ENCODE measurements at places on chromosomes 1 and 21.

GRCh38 chr1:40905061-40905460 lies 42.9 kb upstream of the CITED4 start:
- no peak for DNase-seq

GRCh38 chr1:154735804-154736168 lies 127.8 kb upstream of the ADAR start:
- no peak for DNase-seq

DNA sequence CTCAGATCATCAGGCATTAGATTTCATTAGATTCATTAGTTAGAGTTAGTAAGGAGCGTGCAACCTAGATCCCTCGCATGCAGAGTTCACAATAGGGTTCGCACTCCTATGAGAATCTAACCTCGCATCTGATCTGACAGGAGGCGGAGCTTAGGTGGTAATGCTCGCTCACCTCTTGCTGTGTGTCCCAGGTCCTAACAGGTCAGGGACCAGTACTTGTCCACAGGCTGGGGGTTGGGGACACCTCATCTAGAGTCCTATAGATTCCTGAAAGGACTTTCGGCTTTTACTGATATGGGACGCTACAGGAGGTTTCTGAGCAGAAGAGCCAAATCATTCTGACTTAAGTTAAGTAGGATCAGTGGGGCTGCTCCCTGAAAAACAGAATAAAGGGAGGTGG lies 91.4 kb downstream of the AKT3 start:
- DNase-seq: no peak

- no peak for DNase-seq
Observed at GRCh38 chr1:218754477-218754876, 409.3 kb downstream of the TGFB2 start.

DNA sequence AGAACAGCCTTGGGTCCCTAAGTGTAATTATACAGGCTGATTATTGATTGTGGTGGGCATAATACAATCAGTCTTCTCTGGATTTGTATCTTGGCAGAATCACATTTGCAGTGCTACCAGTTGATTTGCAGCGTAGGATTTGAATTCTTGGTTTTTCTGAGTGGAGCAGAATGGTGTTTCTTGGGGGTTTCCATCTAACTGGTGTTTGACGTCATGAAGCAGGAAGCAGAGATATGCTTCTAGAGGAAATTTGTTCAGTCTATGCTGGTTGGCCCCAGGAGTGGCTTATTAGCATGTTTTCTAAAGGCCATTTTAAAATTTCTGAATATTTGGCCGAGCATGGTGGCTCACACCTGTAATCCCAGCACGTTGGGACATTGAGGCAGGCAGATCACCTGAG lies 3.4 kb downstream of the CTTNBP2NL start:
- DNase-seq: peak; percentile 66

- no peak for DNase-seq
Observed at GRCh38 chr1:236720611-236721010, 34.3 kb downstream of the ACTN2 start.

DNA sequence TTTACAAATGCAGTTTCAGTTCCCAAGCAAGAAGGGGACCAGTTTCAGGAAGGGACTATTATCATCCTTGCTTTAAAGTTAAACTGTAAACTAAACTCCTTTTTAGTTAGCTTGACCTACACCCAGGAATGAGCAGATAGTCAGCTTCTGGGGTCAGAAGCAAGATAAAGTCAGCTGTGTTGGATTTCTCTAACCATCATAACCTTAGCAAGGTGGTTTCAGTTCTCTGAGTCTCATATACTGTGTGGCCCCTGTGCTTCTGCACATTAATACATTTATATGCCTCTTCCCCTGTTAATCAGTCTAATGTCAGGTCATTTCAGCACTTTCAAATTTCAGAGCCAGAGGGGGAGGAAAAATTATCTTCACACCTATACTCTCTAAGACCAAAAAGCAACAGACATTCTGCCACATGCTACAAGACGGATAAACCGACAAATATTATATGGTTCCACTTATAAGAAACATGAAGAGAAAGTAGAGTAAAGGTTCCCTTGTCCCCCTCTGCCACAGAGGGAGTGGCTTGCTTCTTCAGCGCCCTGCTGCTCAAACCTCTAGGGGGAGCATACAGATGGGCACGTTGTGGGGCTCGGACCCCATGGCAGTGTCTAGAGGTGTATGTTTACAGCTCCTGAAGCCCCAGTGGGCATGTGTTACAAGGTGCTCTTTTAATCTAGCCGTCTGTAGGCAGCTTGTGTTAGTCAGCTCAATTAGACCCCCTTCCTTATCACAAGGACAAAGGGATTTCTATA lies 89.1 kb downstream of the SMYD3 start:
- peak; percentile 25 for DNase-seq

- peak; percentile 45 for DNase-seq
Observed at GRCh38 chr1:203440771-203441170, 34.8 kb upstream of the PRELP start.

DNA sequence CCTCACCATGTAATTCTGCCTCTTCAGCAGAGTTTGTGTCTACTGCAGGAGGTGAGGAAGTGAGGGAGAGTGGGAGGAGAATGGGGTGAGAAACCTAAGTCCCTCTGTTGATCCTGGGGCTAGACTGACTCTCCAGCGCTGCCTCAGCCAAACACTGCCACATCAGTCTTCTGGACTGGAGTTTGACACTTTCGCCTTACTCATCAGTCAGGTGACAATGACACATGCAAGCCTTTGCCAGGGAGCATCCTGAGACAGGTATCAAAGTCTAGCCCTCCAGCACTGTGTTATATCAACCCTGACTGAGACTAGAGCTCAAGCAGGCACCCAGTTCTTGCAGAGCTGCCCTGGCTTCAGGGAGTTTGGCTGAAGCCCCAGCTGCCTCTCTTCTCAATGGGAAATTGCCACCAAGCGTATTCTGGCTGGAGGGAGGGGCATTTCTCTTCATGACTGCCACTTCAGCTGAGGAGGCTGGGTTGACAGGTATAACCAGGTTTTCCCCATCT lies 33.3 kb upstream of the SUCO start:
- no peak for DNase-seq

- DNase-seq: no peak
Observed at GRCh38 chr1:51569284-51570062, 47.4 kb upstream of the OSBPL9 start.

DNA sequence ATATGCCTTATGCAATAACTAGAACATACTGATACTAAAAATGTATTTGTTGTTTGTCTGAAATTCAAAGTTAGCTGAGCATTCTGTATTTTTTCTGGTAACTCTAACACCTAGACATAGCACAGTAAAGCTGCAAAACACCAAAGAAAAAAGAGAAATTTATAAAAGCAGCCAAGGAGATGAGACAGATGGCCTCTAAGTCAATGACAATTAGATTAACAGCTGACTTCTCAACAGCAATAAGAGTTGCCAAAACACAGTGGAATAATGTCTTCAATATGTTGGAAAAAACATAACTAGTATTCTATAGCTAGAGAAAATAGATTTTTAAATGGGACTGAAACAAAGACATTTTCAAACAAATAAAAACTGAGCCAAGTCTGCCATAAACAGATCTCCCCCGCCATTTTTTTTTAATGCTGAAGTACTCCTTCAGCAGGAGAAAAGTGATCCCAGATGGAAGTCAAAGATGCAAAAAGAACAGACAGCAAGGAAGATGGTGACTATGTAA lies 81.3 kb downstream of the SYF2 start:
- DNase-seq: no peak

DNA sequence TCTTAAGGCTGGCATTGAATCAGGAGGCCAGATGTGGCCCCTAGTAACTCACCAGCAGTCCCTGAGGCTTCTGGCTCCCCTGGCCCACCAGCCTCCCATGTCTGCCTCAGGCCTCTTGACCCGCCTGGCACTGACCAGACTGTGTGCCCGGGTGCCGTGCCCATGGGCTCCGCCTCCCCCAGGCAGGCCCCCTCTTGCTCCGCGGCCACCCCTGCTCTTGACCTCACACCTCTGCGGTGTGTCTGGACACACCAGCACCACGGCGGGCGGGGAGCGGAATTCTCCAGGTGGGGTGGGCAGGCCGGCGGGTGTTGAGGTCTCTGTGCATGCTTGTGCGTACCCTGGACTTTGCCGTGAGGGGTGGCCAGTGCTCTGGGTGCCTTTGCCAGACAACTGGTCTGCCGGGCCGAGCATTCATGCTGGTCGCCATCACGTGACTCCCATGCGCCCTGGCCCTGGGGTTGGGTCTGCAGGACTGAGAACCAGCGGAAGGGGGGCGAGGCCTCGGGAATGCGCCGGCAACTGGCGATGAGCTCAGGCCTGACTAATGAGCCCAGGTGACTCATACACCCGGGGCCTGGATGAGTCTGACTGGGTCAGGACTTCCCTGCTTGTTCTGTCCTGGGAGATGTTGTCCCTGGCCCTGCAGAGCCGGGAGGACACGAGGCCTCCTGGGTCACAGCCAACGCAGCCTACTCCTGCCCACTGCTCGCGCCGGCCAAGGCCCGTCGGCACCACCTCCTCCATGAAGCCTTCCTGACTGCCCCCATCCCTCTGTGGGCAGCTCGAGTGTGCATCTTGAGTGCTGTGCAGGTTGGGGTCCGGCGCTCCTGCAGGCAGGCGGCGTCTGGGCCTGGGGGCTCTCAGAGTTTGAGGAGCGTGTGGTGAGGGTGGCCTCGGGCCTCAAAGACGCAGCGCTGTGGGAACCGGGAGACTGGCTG lies 22.6 kb downstream of the COL18A1 start:
- no peak for DNase-seq

DNA sequence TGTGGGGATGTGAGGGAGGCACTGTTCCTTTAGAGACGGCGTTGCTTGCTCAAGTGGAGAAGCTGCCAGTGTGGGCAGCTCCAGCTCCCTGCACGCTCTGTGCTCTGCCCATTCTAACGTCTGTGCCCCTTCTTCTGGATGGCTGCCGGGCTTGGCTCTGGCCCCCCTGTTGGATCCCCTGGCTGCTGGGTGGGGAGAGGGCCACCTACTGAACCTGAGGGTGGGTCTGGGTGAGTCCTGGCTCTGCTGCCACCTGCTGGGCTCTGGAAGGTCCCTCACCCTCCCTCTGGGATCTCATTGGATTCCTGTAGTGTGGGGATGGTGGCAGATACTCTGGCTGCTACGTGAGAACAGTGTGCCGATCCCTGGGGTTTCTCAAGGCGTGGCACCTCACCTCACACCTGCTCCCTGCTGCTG lies 5.0 kb downstream of the PFKL start:
- DNase-seq: peak; percentile 70

- no peak for DNase-seq
Observed at GRCh38 chr1:38991638-38992411, 749 bp downstream of the AKIRIN1 start.

- no peak for DNase-seq
Observed at GRCh38 chr1:182315167-182315556, 76.4 kb downstream of the GLUL start.

GRCh38 chr1:174165471-174166137 lies 6.3 kb downstream of the RABGAP1L start:
- no peak for DNase-seq

GRCh38 chr1:205879974-205880373 lies 30.0 kb upstream of the PM20D1 start:
- no peak for DNase-seq

GRCh38 chr1:27332536-27333281 lies 9.1 kb upstream of the SYTL1 start:
- peak; percentile 82 for DNase-seq

DNA sequence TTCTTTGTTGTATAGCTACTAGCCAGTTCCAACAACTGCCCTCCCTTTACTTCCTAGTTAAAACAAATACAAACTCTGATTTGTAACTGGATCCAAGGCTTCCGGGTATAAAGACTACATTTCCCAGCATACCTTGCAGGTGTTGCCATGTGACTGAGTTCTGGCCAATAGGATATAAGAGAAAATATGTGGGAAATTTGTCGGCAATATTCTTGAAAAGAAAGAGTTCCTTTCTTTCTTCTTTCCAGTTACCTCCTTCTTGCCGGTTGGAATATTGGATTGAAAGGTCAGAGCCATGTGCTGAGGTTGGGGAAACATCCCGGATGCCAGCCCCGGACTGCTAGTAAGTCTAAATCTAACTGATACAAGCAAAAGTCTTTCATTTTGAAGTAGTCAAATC lies 23.0 kb upstream of the ZBTB40 start:
- peak; percentile 71 for DNase-seq

DNA sequence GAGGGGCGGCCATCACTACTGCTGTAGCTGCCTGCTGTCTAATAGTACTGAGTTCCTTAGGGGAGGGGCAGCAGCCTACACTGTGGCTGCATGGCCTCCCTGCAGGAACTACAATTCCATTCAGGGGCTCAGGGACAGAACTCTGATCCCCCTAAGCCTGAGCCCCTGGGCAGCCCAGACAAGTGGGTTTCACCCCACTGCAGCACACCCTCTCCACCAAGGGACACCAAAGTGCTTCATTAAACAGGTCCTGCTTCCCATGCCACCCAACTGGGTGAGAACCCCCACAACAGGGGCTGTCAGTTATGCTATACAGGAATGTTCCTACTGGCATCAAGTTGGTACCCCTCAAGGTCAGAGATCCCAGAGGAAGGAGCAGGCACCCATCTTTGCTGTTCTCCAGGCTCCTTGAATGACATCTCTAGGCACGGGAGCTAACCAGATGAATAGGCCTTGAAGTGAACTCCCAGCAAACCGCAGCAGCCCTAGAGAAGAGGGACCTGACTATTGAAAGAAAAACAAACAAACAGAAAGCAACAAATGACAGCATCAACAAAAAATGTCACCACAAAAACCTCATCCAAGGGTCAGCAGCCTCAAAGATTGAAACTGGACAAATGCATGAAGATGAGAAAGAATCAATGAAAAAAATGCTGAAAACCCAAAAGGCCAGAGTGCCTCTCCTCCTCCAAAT lies 437.4 kb downstream of the NUF2 start:
- no peak for DNase-seq

DNA sequence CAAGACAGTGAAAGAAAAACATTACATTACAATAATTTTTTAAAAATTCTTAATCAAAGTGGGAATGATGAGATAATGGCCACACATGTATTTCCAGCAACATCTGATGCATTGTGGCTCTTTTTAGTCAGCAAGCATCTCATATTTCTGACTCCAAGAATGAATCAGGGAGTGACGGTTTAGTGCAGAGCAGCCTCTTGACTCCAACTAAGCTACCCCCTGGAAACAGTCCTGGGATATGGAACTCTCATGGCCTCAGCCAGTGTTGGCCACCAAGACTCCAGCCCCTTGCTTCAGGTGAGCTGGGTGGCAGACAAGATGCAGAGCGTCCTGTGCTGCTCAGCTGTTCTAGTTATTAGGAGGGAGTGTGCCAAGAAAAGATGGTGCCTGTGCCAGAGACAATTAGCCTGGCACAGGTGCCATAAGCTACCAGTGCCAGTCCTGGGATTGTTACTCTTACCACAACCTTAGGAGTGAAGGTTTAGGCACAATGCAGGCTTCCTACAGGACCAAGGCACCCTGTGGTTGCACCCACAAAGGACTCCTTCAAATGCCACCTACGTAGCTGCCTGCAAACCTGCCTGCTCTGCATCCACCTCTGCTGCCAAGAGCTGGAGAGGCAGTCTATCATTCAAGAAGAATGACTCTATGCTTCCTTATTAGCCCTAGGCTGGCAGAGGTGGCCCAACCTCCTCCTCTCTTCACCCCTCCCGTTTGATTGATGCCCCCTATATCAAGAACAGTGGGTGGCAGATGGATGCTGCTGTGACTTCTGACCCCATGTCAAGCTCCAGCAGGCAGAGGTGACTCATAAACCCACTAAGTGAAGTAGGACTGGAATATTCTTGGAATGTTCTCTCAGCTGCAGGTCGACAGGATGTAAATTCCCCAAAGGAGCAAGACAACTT lies 6.0 kb upstream of the SEC16B start:
- no peak for DNase-seq
